Stimulated activated CD4-positive, alpha-beta T cell treated with anti-CD3 and anti-CD28 coated beads, Interleukin-4, amount 100 ng/mL, for 4 hours (primary cell): ENCODE measurements at places on chromosomes 1 and 21.
A peak's percentile ranks its signal among the peaks of the same experiment; 100 is the strongest.

DNA sequence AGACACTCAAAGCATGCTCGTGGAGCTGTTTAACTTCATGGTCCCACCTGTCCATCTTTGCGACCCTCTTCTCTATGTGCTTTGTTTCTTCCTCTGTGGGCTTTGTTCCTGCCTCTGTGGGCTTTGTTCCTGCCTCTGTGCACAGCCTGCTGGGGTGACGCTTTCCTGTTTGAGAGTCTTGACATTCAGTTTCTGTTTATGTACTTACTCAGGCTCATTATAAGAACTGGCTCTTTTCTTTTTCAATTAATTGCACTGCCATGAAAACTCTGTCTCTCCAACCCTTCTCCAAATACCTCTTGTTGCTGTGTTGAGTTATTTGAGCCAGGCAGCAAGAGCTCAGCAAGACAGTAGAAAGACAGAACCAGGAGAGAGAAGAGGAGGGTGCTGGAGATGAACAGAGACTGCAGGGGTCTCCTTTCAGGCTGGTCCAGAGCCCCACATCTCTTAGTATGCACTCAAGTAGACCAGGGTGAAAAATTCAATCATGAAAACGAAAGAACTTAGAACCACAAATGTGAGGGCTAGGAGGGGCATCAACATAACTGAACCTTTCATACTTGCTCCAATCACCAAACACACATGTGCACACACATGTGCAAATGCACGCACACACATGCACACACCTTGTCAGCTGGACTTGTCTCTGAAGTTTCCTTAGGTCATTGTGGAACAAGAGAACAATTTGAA lies 88.3 kb upstream of the SGIP1 start:
- peak; percentile 62 for DNase-seq

DNA sequence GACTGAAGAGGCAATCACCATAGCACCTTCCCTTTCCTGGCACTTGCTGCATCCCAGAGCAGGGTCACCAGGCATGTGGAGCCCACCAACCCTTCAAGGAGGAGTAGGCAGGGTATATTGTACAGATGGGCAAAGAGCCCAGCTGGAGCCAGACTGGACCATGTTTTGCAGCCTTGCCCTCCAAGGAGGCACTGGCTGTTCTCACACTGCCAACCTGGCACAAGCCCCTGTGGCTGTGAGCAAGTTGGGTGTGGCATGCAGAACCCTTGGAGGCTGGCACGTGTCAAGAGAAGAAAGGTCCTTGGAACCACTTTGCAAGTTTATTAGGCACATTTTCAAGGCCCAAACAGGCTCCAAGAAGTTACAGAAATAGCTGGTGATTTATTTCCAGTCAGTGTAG lies 146.4 kb downstream of the FOXD2 start:
- no peak for DNase-seq

DNA sequence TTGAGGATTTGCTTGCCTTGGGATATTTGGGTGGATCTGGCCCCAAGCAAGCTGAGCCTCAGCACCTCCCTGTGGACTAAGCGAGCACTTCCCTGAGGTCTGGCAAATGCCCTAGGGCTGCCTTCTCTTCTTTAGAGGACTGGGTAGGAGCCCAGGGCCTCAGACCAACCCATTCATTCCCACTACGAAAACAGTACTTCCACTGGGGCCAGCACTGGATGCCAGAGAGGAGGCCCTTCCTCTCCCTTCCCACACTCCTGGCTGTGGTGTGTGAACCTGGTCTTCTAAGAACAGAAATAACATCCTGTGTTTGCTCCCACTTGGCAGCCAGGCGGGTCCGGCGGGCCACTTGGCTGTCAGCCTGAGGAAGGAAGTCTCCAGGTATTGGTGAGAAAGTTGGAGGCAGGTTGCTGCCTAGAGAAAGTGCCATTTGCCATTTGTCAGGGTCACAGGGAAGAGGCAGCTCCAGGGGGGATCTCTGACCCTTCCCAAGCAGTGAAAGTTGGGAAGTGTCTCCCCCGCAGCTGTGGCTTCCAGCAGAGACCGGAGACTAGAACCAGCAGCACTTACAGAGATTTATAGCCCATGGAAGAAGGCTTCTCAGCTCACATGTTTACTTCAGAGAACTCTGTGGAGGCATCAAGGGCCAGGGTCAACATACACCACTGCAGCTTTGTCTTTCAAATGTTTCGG lies 323.5 kb downstream of the SIPA1L2 start:
- no peak for DNase-seq

DNA sequence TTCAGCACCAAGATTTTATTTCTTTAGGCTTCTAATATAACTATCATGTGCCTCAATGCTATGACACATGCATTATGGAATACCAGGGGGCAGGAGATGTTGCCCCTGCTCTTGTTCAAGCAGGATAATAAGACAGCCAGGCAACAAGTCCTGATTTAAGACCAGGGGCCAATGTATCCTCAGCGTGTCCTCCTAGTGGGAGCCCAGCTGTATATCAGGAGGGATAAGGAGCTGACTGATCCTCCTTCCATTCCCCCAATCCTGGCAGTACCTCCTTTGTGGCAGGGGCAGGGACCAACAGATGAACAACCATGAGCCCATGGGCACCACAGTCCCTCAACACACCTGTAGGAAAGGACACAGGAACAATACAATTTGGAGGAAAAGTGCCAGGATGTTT lies 29.3 kb downstream of the SORT1 start:
- no peak for DNase-seq

- no peak for DNase-seq
These were observed 35.9 kb downstream of the COL18A1 start for GRCh38 chr21:45440736-45441350.

GRCh38 chr1:37391211-37392011 lies 83.0 kb upstream of the ZC3H12A start:
- no peak for DNase-seq
